MG63 (cell line): ENCODE measurements at places on chromosomes 2 and 18. TPM values are rescaled to one million over a fixed set of nuclear protein-coding genes. Genes with fewer than 3 reads are reported as not detected.
A peak's percentile ranks its signal among the peaks of the same experiment; 100 is the strongest.

IGFBP5 gene
- 1.8 and 3.8 TPM in 2 replicates for total RNA-seq

AMER3 gene
- total RNA-seq, result not detected in 2 replicates

CHN1 gene
- total RNA-seq, result 6.4 and 8.1 TPM in 2 replicates

IWS1 gene
- total RNA-seq, result 26.2 and 29.0 TPM in 2 replicates

ERICH2 gene
- 1.5 TPM in 1 of 2 replicates, not detected in the other for total RNA-seq

RTP5 gene
- not detected in 2 replicates for total RNA-seq

DNAJC5G gene
- total RNA-seq, result not detected in 2 replicates

CNTNAP5 gene
- not detected in 2 replicates for total RNA-seq

- no peak for DNase-seq
Measured at GRCh38 chr2:152155209-152155608, 20.4 kb downstream of the STAM2 start.

DNA sequence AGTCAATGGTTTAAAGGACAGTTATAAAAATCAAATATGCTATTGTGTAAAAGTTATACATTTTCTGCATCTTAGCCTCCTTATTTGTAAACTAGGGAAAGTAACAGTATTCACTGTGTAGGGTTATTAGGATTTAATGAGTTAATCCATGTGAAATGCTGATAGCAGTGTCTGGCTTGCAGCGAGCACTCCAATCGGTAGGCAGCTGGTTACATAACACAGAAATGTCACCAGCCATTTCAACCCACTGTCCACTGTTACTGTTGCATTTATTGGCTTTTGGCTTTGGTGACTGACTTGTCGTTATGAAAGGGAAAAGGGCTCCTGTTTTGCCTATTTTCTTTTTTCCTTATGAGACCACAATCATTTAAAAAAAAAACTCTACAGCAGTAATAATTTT lies 38.9 kb downstream of the ID2 start:
- DNase-seq, result no peak

GRCh38 chr2:19560785-19561184 lies 202.4 kb upstream of the OSR1 start:
- DNase-seq, result no peak

- peak; percentile 59 for DNase-seq
Measured at GRCh38 chr2:74099835-74100234, 47.9 kb downstream of the BOLA3 start.

GRCh38 chr2:227115761-227116160 lies 48.2 kb downstream of the COL4A4 start:
- no peak for DNase-seq

DNA sequence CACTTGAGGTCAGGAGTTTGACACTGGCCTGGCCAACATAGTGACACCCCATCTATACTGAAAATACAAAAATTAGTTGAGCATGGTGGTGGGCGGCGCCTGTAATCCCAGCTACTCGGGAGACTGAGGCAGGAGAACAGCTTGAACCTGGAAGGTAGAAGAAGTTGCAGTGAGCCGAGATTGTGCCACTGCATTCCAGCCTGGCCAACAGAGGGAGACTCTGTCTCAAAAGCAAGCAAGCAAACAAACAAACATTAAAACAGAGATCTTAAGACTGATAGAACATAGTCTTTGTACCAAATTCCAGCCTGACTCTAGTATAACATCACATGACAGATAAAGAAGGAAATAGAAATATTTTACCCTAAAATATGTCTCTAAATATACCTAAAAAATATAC lies 168.1 kb downstream of the PTPRM start:
- DNase-seq, result no peak

- no peak for DNase-seq
Measured at GRCh38 chr2:177147093-177147694, 65.4 kb upstream of the HNRNPA3 start.

GRCh38 chr2:140117386-140117785 lies 1337.2 kb upstream of the NXPH2 start:
- DNase-seq, result no peak

DNA sequence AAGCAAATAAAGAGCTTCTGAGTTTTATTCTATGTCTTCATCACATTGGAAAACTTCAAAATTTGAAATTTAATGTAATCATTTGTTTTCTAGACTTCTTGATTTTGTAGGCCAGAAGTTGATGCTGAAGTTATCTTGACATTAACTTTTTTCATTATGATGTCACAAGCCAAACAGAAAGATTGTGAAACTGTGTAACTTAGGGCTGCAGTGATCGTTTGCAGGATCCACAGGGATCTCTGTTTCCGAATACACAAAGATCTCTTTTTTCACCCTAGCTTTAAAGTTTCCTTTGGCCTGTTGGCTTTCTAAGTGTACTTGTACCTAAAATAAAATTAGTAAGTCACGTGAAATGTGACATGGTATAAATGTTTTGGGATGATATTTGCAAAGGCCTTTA lies 594.9 kb upstream of the CDH2 start:
- DNase-seq, result no peak

DNA sequence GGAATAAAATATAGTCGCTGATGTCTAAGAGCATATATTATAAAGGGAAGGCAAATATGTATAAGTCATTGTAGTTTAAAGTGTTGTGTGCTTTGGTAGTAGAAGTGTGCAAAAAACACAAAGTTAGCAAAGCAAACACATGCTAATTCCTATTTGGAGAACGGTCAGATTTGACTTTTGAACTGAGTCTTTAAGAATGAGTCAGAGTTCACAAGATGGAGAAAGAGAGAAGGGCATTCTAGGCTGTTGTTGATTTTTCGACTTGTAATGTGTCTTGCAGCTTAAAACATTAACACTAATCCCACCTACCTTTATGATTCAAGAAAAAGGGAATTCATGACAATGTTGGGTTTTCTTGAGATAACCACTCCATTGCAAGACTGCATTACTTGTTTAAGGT lies 98.1 kb downstream of the CRIM1 start:
- no peak for DNase-seq

DNA sequence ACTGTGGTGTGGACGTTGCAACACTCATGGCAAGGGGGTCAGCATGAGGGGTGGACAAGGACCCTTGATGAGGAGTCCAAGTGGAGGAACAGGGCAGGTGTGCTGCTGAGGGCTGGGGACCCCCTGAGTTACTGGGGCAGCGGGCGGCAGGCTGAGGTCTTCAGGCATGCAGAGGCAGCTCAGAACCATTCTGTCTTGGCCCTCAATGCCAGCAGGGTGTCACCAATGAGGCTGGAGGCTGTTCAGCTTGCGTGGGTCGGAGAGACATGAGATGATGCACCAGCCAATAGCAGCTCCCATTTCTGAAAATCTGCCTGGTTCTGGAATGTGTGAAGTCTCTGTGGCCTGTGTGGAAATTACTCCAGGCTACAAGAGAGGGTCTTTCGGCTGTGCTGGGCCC lies 105.4 kb downstream of the INHBB start:
- no peak for DNase-seq

GRCh38 chr2:128308889-128309279 lies 9.8 kb downstream of the HS6ST1 start:
- no peak for DNase-seq

GRCh38 chr18:3703732-3704176 lies 253.8 kb downstream of the TGIF1 start:
- DNase-seq, result peak; percentile 41

GRCh38 chr2:69269330-69269729 lies 117.7 kb downstream of the GFPT1 start:
- DNase-seq, result no peak

- DNase-seq, result no peak
Measured at GRCh38 chr2:174688079-174688478, 76.2 kb downstream of the CHRNA1 start.

DNA sequence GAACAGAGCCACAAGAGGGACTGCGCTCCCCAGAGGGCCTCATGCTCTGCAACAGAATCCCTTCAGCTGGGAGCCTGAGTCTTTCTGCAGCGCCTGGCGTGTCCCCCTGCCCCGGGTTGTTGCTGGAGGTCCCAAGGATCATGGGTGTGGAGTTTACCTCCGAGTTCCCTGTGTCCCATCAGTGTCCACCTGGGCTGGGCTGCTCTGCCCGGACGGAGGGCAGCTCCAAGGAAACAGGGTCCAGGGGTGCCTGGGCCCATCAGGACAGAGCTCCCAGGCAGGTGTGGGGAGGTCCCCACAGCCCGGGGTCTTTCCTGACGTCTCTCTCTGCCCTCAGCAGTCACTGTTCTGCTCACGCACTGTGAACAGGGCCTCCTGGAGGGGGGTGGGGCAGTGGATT lies 63.5 kb downstream of the EMILIN2 start:
- no peak for DNase-seq

DNA sequence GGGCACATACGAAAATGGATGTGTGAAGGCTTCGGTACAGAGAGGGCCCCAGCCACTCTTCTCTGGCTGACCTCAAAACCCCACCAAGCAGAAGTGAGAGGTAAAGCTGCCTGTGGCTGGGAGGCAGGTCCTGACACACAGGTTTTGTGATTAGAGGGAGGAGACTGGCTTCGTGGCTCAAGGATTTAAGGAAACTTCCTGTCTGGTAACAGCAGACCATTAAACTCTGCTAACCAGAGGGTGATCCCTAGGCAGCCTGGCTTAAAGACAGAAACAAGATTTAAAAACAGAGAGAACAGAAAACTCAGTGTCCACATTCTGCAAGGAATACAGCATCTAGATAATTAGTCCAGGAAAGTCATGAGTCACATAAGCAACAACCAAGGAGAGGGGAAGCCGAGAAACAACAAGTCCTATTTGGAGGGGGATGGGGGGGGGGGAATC lies 101.9 kb downstream of the NFATC1 start:
- no peak for DNase-seq

- DNase-seq, result no peak
Measured at GRCh38 chr2:177400337-177400923, 7.9 kb downstream of the AGPS start.

DNA sequence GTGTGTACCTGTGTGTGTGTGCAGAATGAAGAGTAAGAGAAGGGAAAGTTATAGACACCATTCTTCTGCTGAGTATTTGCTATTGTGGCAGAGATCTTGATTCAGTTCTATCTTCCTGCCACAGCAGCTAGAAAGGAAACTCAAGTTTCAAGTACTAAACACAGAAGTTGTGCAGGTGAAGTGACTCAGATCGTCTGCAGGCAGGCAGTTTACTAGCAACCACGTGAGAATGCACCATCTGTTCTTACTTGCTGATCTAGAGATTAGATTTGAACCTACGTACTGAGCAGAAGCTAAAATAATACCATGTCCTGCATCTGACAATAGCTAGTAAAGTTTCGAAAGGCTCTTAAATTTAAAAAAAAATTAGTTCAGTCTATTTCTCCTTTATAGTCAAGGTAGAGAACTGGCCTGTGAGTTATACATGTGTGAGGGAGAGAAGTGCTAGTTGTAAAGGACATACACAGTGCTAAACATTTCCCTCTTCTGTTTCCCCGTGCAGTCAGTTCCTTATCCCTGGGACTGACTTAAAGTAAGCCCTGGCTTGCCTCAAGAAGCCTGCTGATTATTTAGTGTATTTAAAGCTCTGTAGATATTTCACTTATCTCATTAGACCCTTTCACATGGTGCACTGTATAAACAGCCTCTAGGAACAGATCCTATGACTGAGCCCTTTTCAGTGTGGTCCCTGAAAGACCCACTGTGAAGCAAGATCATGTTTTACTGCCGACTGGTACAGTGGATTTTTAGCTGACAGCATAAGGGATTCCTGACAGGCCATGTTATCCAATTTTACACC lies 45.0 kb downstream of the SLC38A11 start:
- DNase-seq, result no peak

DNA sequence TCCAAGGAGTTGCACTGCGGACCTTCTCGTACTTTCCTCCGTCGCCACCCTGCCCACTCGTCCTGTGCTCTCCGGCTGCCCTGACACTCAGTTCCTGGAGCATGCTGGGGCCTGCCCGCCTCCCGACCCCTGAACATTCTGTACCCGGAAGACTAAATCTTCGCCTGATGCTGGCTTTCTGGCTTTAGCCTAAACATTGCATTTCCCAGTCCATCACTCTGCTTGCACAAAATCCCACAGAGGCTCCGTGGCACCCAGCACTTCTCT lies 550 bp upstream of the SFXN5 start:
- DNase-seq, result no peak

DNA sequence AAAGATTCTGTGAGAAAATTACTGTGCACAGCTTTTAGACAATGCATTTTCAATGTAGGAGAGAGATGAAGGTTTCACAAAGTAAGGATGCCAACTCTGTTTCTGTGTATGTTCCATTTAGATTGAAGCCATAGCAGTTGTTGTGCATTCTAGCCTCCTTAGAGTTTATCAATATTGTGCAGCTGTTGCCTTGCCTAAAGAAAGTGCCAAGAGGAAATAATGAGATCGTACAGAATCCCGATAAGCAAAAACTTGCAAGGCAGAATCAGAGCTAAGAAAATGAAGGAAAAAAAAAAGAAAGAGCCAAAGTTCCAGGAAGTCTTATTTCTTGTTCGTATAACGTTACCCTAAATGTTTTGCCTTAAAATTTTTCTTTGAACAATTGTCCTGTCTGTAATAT lies 965.0 kb downstream of the DCDC2C start:
- no peak for DNase-seq

- no peak for DNase-seq
Measured at GRCh38 chr18:9117980-9118841, 15.7 kb downstream of the NDUFV2 start.

GRCh38 chr2:25250331-25251070 lies 82.1 kb upstream of the POMC start:
- DNase-seq, result no peak

- no peak for DNase-seq
Measured at GRCh38 chr2:56474412-56475158, 290.8 kb downstream of the CCDC85A start.
